ENCODE measurements at places on chromosomes 12 and 14.

- no peak for DNase-seq
Observed at GRCh38 chr14:63713058-63713457, 14.8 kb downstream of the SGPP1 start.

DNA sequence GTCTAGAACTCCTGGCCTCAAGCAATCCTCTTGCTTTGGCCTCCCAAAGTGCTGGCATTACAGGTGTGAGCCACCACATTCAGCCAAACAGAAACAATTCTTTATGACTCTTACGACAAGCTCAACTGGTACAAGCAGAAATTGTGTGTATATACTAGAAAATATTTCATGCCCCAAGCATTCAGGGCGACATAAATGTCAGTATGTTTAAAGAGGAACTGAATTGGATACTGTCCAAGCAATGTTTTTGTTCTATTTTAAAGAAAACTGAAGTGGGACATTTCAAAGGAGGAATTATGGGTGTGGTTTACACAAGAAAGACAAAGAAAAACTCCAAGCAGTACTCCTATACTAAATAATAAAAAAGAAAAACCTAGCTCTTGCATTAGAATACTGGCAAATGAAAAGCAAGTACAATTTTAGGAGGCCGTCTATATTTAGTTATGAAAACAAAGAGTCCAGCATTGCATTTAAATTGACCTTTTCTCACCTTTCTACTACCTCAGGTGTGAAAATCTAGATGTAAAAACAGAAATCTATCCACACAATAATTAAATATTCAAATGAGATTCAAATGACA, 48.9 kb downstream of the PPP1R12A start:
- DNase-seq: no peak

GRCh38 chr14:71665157-71665556, 267.1 kb upstream of the RGS6 start:
- DNase-seq: no peak

DNA sequence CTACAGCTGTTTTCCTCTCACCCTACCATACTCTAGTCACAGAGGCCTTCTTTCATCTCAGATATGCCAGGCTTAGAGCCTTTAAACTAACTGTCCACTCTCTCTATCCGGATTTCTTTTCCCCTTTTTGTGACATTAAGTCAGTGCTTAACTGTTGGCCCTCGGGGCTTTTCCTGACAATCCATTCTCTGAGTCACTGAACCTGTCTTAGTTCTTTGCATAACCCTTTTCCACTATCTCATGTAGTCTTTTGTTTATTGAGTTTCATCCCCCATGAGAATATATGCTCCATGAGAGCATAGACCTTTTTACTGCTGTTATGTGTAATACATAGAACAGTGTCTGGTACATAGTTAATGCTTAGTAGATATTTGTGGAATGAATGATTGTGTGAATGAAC, 68.7 kb downstream of the PLEKHA5 start:
- DNase-seq: no peak

Data from GM06990 (cell line).